ENCODE measurements at places on chromosomes 7 and 10.

DNA sequence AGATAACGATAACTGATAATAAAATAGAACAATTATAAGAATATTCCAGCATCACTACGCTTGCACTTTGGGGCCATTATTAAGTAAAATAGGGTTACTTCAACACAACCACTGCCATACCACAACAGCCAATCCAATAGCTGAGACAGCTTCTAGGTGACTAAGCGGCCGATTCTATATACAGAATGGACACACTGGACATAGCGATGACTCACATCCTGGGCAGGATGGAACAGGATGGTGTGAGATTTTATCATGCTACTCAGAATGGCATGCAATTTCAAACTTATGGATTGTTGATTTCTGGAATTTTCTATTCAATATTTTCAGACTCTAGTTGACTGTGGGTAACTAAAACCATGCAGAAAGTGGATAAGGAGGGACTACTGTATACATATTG, 920.9 kb downstream of the LRMDA start:
- no peak for DNase-seq

DNA sequence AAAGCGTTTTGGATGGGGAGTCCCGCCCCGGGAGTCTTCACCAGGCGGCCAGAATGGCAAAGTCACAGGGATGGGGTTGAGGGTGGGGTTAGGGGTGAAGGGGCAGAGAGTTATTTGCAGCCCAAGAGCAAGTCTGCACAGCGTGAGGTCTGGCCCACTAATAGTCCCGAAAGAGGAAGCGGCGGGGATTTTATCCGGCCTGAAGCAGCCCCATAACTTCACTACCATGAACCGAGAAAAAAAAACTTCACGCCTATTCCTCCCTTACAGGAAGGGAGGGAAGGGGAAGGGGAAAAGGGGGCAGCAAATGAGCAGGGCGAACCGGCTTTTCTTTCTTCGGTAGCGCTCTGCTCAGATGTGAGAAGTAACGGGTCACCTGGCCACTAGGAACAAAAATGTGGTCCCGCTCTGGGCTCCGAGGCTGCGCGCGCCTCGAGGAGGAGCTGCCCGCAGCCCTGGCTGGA, 712 bp downstream of the ITPRIP start:
- DNase-seq: no peak

GRCh38 chr7:149218469-149219420, 20.7 kb upstream of the ZNF212 start:
- DNase-seq: no peak

- no peak for DNase-seq
Observed at GRCh38 chr10:71727738-71728737, 8.5 kb upstream of the C10orf105 start.

DNA sequence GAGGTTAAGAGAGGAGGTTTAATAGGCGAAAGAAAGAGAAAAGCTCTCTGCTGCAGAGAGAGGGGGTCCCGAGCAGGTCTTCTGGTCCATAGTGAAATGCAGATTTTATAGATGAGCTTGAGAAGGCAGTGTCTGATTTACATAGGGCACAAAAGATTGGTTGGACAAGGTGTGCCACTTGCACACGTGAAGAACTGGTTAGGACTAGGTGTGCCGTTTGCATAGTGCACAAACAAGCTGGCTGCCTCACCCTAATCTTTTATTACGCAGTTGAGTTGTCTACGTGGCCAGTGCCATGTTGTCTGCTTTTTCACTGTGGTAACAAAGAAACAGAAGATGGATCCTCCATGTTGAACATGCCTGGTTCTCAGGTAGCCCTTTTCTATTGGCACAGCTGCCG, 82.6 kb downstream of the AMPH start:
- no peak for DNase-seq

- no peak for DNase-seq
Observed at GRCh38 chr10:73287441-73287840, 35.0 kb upstream of the MRPS16 start.

- DNase-seq: peak; percentile 22
Observed at GRCh38 chr10:11017570-11018431, at the start of gene CELF2. Gene CELF2, plus strand, starts transcription at chr10:11017872. Its CDS starts 218 bp downstream, at chr10:11018090.

DNA sequence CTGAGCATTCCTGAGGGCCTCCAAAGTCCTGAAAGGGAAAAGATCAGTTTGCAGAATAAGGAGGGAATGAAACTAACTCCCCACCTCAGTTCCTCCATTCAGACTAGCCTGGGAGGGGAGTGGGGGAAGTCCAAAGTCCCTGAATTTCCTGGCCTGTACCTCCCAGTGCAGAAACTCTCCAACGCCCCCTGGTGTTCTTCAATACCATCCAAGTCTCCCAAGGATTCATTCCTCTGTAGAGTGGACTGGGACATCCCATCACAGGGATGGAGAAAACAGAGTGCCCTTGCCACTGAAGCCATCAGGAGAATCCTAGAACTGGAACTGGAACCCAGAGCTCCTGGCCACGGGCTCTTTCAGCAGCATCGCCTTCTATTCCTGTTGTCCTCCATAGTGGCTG, 1.6 kb upstream of the COL13A1 start:
- no peak for DNase-seq

DNA sequence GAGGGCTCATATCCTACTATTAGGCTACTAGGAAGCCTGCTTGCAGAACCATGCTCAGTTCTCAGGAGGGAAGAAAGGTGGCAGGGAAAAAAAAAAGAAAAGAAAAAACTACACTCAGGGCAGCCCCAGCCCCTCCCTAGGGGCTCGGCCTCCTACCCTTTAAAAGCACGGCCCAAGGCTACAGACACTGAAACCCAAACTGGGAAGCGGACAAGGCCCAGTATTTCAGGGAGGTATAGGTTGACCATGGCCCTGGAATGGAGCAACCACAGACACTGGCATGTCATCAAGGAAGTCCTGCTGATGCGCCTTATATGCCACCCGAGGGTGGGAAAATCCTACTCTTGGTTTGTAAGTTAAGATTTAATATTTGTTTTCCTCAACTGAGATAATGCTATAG, 50.8 kb downstream of the DLG5 start:
- no peak for DNase-seq

GRCh38 chr10:31822616-31823318, 105.9 kb downstream of the ARHGAP12 start:
- no peak for DNase-seq

DNA sequence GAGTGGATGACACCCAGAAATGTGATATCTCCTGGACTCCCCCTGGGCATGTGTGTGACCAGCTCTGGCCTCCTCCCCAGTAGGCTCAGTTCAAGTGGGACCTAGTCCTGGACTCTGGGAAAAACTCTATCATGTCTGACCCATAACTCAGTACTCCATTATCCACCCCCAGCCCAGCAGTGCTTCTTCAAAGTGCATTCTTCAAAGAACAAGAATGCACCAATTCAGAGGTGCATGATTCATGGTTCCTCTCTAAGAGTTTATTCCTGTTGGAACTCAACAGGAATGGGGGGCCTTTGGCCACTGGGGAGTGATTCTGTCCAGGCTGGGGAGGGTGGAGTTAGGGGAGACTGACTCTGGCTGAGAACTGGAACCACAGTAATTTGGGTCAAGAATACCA, 173.6 kb upstream of the CXCL12 start:
- no peak for DNase-seq

DNA sequence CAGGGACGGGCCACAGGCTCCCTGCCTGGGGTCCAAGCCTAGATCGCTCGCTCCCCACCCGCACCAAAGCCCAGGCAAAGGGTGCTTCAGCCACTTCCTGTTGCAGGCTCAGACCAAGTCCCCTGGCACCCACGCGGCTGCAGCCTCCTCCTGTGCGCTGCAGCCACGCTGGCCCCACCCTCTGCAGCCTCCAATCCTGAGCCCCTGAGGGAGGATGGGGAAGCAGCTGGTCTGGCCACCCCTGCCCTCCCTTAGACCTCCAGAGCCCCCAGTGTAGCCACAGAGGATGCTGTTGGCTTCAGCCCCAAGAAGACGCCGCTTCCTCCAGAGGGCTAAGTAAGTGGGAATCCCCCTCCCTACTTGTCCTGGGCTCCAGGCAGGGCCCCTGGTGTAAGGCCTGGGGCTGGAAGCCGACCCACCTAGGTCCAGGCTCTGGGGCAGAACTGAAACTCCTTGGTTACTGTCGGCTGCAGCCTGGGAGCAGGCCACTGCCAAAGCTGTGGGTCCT, 9.4 kb downstream of the LIMK1 start:
- DNase-seq: no peak

DNA sequence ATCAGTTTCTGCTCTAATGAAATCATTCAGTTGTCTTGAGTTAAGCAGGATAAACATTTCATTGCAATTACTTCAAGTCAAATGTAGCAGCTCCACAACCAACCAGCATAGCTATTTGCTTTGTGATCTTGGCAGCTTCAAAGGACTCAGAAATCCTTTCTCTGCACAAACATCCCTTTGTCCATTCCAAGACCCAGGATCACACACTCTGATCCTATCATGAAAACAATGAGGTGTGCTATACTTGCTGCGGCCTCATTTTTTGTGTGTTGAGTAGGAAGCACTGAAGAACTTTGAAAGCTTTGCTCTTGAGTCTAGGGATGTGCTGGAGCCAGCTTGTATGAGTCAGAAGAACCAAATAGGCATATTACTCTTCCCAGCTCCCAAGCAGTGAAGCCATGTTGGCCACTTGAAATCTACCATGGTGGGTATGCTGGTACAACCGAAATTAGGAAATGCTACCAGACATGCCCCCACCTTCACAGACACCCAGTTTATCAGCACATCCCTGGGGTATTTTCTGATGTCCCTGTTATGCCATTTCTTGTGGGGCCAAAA, 199.4 kb upstream of the PRSS58 start:
- DNase-seq: no peak

DNA sequence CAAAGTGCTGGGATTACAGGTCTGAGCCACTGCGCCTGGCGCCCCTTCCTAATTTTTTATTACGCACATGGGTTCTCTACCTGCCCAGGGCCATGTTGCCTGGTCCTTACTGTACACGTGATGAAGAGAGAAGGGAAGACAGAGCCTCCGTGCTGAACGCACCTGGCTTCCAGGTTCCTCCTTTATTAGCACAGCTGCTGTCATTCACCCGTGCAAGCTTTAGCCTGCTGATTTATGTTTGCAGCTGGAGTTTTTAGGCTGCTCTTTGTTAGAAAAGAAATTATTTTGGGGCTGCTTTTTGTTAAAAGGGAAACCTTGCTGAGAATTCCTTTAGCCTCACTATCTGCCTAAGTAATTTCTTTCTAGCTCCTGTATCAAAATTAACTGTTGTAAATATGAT, 417.0 kb downstream of the CALN1 start:
- no peak for DNase-seq

DNA sequence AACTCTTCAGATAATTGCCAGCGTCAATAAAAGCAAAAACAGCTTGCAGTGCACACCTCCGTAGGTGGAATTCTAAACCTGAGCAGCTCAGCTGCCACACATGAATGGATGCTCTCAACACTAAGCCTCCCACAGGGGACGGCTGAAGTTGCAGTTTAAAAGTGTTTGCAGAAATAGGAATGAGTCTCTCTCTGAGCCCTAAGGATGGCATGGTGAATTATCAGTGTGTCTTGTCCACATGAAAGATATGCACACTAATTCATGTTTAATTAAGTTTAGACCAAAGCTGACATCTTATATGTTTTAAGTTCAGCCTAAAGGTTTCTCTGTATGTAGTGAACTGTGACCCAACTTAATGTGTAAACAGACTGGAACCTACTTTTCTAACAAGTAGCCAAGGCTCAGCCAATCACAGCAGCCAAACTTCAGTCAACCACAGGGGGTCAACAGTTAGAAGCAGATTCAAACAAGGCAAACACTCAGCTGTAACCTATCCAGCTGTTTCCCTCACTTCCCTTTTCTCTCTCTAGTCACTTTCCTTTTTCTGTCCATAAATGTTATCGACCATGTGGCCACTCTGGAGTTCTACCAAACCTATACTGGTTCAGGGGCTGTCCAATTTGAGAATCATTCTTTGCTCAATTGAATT, 38.1 kb downstream of the CTTNBP2 start:
- DNase-seq: no peak

- no peak for DNase-seq
Observed at GRCh38 chr10:43082087-43082486, 5.2 kb downstream of the RET start.

DNA sequence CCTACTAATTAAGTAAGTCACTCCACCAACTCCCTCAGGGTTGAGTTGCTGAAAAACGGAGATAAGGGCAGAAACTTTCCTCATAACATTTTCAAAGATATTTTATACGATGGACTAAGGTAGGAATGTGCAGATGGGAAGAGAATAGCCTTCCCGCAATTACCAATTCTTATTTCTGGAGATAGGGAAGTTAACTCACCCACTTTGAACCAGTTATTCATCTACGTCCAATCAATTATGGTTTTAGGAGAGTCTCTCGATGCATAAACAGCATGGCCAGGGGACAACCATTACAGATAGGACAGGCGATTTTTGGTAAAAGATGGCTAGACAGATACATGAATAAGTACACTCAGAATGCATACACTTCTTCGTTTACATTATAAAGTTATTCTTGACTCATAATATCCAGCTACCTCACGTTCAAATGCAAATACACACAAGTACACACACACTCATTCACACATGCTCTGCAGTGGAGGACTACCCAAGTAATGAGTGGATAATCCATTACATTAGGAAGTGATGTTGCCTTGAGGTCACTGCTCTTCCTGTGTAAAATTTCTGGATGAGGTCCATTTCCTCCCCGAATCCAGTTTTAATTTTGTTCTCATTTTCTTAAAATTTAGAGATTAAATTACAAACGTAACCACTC, 25.2 kb upstream of the IMMP2L start:
- DNase-seq: no peak

- DNase-seq: no peak
Observed at GRCh38 chr7:45367026-45367425, 207.1 kb upstream of the ADCY1 start.

GRCh38 chr10:5045095-5045494, 41.4 kb upstream of the AKR1C2 start:
- DNase-seq: no peak

- DNase-seq: no peak
Observed at GRCh38 chr10:116001262-116001857, 271.6 kb downstream of the GFRA1 start.

DNA sequence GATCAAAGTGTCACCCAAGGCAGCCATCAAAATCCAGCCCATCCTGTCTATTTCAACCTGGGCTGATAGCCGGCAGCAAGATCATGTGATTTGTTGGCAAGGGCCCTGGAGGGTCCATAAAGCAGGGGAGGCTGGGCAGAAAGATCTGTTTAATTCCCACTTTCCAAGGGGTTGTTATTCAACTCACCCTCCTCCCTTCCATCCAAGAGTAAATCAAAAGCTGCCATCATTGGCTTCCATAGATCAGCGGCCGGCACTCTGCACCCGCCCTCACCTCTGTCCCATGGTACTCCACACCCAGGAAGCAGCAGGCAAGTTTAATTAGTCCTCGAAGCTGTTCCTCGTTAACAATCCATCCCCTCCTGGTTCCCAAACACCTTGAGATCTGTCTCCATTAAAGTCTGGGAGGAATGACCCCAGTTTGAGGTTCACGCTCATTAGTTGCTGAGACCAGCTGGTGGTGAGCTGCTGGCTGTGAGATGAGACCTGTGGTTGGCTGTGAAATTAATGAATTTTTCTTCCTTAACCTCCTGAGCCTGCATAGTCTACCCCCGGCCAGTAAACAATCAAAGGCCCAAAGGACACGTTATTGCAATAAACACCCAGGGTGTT, 120.6 kb upstream of the CHST15 start:
- no peak for DNase-seq
